ENCODE measurements at places on chromosomes 1 and 21. TPM values are rescaled to one million over a fixed set of nuclear protein-coding genes. Genes with fewer than 3 reads are reported as not detected.
A peak's percentile ranks its signal among the peaks of the same experiment; 100 is the strongest.

Gene METTL18
- 7.9 TPM for total RNA-seq

Gene SPRR4
- not detected for total RNA-seq

Gene ATP6V1G3
- total RNA-seq: not detected

- no peak overlapping the region for H3K27ac ChIP-seq
- DNase-seq: no peak
- no peak overlapping the region for H3K4me3 ChIP-seq
- no peaks in the 10 kb centered on the region for H3K36me3 ChIP-seq
- no peaks in the 10 kb centered on the region for H3K27me3 ChIP-seq
Measured at GRCh38 chr1:56135069-56135863, 444.1 kb downstream of the PLPP3 start.

Gene CFAP141
- not detected for total RNA-seq

DNA sequence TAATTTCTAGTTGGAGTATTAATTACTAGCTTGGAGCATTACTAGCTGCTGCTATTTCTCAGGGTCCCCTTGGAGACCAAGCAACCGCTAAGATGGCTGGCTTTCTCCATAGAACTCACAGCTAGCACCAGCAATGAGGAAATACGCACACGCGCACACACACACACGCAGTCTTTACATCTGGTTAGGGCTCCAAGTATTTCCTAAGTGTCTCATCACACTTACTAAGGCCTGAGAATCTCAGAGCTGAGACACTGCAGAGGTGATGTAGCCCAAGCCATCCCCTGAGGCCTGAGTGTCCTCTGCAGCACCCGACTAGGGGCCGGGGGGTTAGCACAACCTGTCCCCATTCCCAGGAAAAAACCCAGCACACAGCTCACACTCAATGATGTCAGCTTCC, 42.5 kb downstream of the ITPKB start:
- no peaks in the 10 kb centered on the region for H3K36me3 ChIP-seq
- peak overlapping the region; percentile 79 for H3K27ac ChIP-seq
- no peak overlapping the region for H3K4me3 ChIP-seq
- H3K4me1 ChIP-seq: peaks cover 60% of the 10 kb centered on the region
- no peak for DNase-seq

Gene ZBTB7B
- total RNA-seq: 107 TPM
